GM04503 (cell line): ENCODE measurements at places on chromosomes 12 and 14.

DNA sequence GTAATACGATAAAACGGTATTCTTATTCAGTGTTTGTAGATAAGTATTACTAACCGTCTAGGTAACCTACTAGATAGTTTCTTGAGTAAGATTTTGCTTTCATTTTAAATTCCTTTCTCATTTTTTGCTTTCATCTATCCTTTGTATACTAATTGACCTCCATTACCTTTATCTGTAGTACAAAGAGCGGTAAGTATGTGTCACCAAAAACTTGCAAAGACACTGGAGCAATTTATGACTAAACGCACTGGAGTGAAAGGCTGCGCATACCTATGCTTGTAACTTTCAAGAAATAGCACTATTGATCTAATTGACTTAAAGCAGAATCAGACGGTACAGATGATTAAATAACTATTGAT is 1.7 kb downstream of the ARHGAP5 start:
- no peak for DNase-seq

DNA sequence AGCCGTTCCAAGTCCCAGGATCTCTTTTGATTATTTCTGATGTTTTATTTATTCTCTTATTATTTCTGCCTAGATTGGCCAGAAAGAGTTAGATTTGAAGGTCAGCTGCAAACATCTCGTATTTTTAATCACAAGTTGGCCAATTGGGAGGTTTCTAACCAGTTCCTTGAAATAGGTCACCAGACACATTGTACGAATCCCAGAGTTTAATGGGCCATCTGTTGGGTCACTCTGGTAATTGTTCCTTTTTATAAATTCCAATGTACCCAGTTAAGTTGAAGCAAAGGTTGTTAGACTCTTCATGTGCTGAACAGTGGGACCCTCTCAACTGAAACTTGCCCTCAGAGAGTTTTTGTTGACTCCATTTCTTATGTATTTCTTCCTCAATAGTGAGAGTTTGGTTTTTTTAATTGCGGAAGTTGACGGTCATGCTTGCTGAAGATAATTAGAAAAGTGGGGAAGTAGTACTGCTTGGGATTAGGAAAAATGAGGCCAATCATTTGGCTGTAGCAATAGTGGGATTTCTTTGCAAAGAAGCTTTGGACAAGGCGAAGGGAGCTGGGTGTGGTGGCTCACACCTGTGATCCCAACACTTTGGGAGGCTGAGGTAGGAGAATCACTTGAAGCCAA is 382.7 kb upstream of the RGS6 start:
- no peak for DNase-seq

GRCh38 chr14:91063119-91063518 is 2.7 kb upstream of the RPS6KA5 start:
- DNase-seq: no peak

DNA sequence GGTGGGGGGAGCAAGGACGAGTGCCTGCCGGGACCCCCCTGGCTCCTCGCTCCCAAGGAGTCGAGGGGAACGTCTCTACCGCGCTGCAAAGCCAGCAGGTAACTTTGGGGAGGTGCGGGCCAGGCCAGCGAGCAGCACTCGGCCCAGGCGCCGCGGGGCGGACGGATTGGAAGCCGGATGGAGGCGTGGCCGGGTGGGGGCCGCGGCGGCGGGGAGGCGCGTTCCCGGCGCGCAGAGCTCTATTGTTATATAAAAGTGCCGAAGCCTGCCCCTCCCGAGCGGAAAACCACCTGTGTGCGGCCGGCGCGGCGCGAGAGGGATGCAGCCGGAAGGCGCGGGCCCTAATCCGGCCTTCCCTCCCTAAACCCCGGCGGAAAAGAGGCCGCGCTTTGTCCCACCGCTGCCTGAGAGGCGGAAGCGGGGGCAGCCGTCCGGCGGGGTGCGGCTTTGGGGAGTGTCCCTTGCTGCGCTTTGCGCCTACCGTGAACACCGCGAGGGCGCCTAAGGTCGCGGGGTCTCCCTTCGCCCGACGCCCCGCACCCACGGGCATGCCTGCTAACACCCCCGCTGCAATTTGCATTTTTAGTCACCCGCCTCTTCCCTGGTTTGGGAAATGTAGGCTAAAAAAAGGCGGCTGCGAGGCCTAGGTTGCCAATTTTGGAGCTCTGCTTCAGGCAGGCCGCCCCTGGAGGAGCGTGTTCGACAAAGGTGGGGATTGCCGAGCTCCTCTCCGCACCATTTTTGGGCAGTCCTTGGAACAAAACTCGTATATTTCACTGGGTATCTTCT is 1.7 kb upstream of the DUSP6 start:
- DNase-seq: no peak

DNA sequence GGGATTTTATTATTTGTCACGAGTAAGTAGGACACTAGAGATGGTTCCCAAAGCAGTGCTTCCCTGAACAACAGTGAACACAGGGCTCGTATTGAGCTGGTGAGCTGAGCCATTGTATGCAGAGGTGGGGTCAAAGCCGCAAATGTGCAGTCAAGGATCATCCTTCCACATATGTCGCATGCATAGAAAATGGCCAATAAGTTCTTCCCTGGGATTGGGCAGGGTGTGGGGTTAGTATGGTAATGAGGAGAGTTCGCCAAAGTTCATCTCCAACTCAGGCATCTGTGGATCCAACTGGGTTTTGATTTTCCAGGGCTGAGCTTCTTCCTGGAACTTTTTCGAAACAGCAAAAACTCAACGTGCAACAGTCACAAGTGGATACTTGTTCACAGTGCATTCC is 86.6 kb downstream of the CMKLR1 start:
- DNase-seq: no peak

GRCh38 chr12:101439236-101439635 is 31.7 kb upstream of the ARL1 start:
- DNase-seq: no peak

- DNase-seq: no peak
Observed at GRCh38 chr14:72451054-72451972, 442.6 kb downstream of the DPF3 start.

GRCh38 chr12:132506328-132507160 is 16.6 kb downstream of the FBRSL1 start:
- no peak for DNase-seq
